T-helper 1 cell (primary cell): ENCODE measurements at places on chromosomes 5 and 9.
A peak's percentile ranks its signal among the peaks of the same experiment; 100 is the strongest.

DNA sequence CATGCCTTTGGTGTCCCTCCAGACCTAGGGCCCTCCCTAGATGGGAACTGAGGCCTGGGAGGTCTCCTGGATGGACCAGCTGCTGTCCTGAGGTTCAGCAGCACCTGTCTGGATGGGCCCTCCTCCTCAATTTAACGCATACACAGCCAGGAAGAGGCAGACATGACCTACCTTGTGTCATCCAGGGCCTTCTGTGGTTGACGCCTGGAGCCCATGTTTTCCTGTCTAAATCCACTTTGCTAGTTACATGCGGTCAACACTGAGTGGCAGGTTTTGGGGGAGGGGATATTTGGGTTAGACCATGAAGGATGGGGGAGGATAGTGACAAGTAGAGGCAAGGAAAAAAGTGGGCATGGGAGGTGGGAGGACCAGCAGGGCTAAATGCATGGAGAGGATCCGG lies 3.1 kb upstream of the STC2 start:
- DNase-seq, result no peak

DNA sequence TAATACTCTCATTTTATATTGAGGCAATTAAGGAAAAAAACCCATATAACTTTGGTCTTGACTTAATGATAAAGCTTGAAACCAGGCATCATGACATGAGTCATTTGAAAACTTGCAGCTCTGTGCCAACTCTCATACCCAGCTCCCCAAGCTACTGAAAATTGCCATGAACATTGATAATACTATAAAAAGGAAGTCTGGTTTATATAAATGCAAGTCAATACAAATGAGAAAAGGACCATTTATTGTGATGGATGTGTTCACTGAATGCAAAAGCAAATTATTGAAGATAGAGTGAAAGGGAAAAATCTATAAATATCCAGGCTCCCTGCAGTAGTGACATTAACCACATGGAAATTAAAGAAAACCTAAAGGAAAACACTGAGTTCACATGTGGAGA lies 116.3 kb downstream of the DEPDC1B start:
- DNase-seq, result no peak

- DNase-seq, result no peak
Observed at GRCh38 chr9:113501129-113501686, 37.7 kb downstream of the RGS3 start.

DNA sequence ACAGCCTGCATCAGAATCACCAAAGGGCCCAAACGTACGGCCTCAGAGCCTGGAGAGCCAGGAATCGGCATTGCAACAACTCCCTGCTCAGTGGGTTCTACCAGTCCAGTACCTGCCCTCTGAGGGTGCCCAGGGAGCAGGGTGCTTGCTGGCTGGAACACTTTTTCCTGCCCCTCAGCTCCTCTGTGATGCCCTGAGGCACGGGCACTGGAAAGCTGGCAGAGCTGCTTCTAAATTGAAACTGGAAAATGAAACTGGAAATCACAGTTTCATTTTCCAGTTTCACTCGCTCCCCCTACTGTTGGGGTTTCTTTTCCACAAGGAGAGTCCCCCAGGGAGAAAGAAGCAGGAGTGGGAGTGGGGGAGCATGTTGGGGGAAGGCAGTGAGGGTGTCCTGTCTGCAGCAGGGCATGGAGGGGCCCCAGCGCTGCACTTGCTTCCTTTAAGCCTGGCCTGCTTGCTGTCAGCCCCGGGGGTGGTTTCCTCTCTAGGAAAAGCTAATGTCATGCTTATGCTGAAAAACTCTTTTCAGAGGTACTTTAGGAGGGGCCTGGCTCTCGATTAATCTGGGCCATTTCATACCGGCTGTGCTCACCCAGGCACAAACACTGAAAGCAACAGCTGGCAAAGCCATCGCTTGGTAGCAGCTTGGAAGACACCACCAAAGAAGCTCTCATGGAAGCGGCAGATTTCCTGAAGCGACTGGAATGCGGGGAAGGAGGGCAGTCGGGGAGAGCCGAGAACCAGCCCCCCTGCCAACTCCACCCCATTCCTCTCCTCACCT lies 26.2 kb downstream of the IRF1 start:
- DNase-seq, result peak; percentile 50

GRCh38 chr9:127307802-127308201 lies 43.2 kb downstream of the GARNL3 start:
- DNase-seq, result no peak

GRCh38 chr5:159316519-159317383 lies 13.5 kb downstream of the IL12B start:
- peak; percentile 24 for DNase-seq

- DNase-seq, result no peak
Observed at GRCh38 chr9:6611865-6612264, 33.7 kb downstream of the GLDC start.

GRCh38 chr9:17060450-17060849 lies 74.4 kb upstream of the CNTLN start:
- no peak for DNase-seq

GRCh38 chr9:95993337-95993736 lies 117.8 kb downstream of the ERCC6L2 start:
- no peak for DNase-seq

- DNase-seq, result no peak
Observed at GRCh38 chr5:1704676-1705075, 95.0 kb downstream of the MRPL36 start.

DNA sequence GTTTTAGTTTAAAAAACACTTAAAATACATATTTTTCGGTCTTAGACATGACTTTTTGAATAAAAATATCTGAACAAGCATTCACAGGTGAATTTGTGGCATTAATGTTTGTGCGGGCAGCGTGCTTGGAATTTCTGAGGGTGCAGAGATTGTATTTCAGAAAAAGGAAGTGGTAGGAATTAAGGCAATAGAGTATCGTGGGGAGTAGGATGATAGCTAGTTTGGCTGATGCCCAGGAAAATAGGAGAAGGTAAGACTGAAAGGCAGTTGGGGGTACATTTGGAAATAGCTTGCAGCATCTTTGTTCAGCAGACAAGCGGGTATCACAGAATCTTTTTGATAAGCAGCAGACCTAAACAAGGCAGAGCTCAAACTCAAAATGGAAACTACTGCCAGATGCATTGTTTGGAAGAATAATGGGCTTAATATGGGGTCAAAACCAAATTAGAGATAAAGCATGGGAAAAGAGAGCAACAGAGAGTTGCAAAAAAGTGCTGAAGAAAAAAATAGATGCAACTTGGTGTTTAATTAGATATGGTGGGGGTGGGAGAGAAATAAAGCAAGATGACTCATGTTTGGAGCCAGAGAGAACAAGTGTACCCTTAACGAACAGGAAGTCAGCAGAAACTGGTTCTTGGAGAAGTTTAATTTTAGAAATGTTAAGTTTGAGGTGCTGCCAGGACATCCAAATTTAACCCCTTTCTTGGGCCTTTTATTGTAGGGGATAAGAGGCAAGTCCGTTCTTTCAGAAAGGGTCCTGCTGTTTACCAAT lies 85.7 kb upstream of the ARRDC3 start:
- DNase-seq, result no peak
